ENCODE measurements at places on chromosomes 11 and 22.

- no peak for DNase-seq
Observed at GRCh38 chr11:58647866-58648265, 25.4 kb downstream of the CNTF start.

- no peak for DNase-seq
Observed at GRCh38 chr11:6666302-6667183, 10.9 kb upstream of the DCHS1 start.

DNA sequence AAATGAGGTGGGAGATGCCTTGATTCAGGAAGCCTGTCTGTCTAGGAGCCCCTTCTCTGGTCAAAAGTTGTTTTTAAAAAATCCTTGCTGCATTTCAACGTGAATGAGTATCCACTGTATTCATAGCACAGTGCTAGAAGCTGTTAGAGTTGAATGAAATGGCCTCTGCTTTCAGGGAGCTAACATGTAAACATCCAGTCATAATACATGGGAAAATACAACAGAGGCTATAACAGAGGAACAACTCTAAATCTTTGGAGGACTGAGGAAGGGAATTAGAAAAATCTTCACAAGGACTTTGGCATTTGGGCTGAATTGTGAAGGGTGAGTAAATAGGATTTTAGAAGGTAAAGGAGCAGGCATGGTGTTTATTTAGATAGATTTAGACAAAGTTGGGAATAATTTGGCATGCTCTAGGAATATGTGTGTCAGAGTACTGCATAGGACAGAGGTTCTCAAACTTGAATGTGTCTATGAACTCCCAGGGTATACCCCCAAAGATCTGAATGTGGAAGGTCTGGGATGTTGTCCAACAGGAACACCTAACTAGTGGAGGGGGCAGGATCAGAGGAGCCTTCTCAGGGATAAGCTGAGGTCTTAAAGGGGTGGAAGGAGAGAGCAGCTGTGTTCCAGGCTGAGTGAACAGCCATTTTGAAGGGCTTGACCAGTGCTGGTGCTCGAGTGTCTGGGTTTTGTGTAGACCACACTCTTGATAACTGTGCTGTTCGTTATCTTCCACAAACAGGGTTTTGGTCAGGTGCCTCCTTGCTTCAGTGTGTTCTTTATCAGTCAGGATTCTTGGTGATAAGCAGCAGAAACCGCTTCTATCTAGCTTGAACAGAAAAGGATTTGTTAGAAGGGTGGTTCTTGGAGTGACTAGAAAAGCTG is 12.7 kb downstream of the SREBF2 start:
- no peak for DNase-seq

DNA sequence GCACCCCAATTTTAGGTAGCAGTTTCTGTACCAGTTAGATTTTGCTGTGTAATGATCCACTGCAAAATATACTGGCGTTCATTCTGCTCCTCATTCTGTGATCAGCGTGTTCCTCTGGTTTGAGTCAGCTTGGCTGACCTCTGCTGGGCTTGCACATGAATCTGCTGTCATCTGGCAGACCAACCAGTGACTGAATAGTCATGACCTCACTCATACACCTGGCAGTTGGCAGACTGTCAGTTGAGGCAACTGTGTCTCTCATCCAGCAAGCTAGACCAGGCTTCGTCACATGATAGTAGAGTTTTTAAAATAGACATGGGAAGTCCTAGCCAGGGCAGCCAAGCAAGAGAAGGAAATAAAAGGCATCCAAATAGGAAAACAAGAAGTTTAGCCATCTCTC is 316.3 kb upstream of the LARGE1 start:
- DNase-seq, result no peak

DNA sequence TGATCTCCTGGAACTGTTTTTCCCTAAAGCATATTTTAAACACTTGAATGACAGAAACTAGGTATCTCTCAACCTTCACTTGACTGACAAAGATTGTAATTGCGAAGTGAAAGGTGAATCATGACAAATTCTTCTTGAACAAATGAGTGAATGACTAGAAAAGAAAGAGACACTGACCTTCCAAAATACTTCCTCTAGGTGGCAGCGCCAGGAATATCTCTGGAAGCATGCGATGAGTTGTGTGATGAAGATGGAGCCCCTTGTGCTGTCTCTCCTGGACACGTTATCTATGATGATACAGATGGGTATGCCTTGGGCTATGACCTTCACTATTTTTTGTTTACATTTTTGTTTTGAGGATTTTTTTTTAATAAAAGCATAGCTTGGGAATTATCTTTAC is 7.0 kb upstream of the CASP12 start:
- no peak for DNase-seq

- DNase-seq, result no peak
Observed at GRCh38 chr11:1817000-1817399, 17.8 kb upstream of the SYT8 start.

DNA sequence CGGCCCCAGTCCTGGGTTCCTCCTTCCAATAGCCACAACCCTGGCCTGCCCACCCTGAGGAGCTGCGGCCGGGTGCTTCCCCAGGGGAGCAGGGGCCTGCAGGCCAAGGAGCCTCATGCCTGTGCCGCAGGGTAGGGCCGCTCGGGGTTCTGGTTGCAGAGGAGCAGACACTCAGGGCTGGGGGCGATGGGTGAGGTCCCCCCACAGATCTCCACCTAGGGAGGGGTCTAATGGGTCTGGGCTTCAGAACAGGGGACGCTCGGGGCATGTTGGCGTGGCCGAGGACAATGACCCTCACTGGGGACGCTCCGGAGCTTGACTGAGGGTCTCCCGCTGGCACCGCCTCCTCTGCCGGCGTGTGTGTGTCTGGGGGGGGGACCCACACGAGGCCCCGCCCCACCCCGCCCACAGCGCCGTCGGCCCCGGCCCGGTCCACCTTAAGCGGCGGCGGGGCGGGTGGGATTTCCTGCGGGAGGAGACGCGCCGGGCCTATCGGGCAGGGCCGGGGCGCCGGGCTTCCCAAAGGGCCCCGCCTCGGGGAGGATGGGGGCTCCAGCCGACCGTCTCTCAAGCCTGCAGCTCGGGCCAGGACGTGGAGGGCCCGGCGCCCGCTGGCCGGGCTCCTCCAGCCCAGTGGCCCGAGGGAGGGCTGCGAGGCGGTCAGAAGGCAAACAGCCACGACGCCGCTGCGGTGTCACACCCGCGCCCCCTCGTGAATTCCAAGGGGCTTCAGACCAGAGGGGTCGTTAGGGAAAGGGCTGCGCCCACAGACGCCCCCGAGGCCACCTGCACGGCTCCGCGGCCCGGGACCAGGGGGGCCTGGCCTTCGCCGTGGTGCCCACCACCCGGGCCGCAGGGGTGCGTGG is 640 bp upstream of the ZDHHC8 start:
- peak; percentile 81 for DNase-seq

DNA sequence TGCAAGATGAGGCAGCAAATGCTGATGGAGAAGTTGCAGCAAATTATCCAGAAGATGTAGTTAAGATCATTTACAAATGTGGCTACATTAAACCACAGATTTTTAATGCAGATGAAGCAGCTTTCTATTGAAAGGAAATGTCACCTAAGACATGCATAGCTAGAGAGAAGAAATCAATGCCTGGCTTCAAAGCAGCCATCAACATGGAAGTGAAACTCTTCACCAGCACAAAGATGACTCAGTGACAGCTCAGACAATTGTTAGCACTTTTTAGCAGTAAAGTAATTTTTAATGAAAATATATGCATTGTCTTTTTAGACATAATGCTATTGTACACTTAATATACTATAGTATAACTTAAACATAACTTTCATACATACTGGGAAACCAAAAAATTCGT is 71.4 kb downstream of the FANCF start:
- DNase-seq, result no peak

DNA sequence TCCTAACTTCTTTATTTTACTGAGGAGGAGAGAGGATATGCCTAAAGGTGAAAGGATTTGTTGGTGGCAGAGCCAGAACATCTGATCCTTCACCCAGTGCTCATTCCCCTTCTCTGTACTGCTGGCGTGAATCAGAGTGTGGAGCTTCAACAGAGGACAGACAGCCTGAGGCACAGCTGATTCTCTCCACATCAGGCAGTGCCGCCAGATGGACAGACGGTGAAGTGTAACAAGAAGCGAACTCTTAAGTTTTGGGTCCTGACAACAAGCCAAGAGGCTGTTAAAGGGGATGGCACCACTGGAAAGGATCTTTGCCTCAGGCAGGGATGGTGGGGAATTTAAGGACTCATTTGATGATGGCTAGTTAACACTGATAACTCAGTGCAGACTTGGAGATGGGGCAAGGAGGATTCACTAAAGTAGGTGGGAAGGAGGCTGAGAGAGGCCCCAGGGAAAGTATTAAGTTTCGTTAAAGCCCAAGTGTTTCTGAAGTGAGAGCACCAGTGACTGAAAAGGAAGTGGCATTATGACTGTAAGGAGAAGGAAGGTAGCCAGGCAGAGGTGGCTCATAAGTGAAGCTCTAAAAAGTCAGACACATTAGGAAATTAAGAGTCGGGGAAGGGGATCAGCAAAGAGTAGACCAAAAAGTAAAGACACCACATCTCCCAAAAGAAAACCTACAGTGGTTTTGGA is 81.3 kb downstream of the CLPB start:
- no peak for DNase-seq

GRCh38 chr11:61912530-61912898 is 4.9 kb downstream of the RAB3IL1 start:
- DNase-seq, result no peak

DNA sequence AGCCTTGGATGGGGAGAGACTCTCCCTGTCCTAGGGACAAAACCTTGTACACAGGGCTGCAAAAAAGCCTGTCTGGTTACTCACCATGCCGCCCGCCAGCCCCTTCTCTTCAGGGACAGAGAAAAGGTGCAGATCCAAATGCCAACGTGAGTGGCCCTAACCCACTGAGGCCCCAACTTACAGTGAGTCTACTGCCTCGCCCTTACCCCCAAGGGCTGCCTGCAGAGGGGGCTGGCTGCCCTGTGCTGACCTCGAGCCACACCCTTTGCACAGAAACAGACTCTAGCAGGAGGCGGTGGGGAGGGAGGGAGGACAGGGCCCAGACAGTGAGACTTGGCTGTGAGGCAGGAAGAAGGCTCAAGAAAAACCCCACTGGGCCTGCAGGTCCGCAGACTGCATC is 13.6 kb upstream of the CHST1 start:
- DNase-seq, result no peak

GRCh38 chr11:75430714-75431532 is 2.1 kb downstream of the KLHL35 start:
- no peak for DNase-seq

- DNase-seq, result peak; percentile 54
Observed at GRCh38 chr11:96339706-96340554, 3.1 kb downstream of the MAML2 start.

GRCh38 chr22:31162015-31162765 is 2.2 kb downstream of the RNF185 start:
- DNase-seq, result no peak

DNA sequence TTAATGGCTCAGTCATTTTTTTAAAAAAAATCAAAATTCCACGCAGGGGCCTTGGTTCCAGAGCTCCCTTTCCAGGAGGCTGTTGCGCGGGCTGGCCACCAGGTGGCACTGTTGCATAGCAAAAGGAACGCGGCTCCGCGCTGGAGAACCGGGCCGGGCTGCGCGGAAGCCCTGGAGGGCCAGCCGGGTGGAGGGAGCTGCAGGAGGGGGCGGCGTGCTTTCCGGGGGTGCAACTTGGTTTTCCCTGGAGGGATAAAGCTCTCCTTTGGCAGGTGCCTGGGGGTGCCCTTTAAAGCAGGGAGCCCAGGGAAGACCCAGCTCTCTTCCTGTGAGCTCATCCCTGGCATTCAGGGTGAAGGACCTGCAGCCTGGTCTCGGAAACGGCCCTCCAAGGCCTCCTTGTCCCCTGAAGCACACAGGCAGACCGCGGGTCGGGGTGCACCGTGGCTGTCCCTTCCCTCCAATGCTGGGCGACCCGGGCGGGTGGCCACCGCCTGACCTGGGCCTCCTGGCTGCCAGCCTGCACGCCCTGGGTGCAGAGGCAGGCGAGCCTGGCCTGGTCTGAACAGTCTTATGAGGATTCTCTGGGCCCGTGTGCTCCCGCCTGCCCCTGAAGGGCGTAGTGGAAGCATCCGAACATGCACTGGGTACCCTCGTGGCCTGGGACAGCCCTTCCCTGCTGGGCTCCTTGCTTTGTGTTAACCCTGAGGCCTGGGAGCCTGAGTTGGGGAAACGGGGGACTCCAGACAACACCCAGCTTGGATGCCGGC is 23.4 kb downstream of the KRTAP5-5 start:
- DNase-seq, result peak; percentile 38

DNA sequence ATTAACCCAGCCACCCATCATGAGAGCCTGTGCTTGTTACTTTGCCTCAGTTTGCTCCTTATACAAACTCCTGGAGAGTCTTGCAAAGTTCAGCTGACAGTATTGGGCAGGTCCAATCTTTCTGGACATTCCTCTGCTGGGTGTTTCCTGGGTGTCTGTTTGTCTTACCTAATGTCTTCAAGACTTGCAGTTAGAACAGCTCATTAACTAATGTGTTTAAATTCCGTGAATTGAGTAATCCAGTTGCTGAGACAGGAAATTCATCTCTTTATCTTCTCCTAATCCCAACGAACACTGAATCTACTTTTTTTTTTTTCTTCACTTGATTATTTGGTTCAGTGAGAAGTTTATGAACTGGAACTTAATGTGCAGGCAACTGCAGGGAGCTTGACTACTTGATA is 20.6 kb downstream of the BCO2 start:
- DNase-seq, result no peak

DNA sequence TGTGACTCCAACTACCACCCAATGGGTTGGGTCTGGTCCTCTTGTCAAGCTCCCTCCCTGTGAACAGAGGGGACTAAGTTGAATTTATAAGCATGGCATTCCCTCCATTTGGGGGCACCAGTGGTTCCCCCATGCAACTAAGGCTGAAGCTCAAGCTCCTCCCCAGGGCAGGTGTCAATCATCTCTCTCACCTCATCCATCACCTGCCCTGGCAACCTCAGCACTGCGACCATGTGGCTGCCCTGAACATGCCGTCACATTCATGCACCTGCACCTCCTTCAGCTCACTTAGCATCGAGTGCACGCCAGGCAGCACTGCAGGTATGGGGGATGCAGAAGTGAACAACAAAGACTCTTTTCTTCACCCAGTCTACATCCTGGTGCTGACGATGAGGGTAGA is 799.3 kb downstream of the TBC1D22A start:
- DNase-seq, result no peak

GRCh38 chr11:74403607-74404321 is 5.5 kb upstream of the PGM2L1 start:
- DNase-seq, result no peak

All from caudate nucleus (tissue), 63 donors.